ENCODE measurements at places on chromosomes 5 and 9.

- peak; percentile 14 for DNase-seq
These were observed 44.7 kb upstream of the NKD2 start for GRCh38 chr5:963673-964531.

GRCh38 chr5:59483971-59484472 lies 409.5 kb downstream of the PDE4D start:
- no peak for DNase-seq

DNA sequence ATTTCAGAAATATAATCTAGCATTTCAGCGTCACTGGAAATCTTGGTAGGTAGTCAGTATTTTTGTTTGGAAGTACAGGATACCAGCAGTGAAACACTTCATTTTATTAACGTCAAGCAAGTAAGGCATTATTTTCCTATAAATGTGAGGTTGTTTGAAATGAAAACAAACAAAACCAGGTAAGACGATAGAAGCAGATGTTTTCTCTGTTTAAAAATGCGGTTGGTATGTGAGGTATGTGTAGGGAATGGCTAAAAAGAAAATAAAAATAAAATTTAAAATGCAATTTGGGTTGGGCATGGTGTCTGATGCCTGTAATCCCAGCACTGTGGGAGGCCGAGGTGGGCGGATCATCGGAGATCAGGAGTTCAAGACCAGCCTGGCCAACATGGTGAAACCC lies 16.1 kb downstream of the GDA start:
- DNase-seq = no peak

GRCh38 chr5:132635873-132636272 lies 22.1 kb upstream of the IL13 start:
- DNase-seq = no peak

Measured in CD4-positive, alpha-beta T cell treated with Interleukin-4 for 1 hour (primary cell).